Stimulated activated CD8-positive, alpha-beta memory T cell treated with anti-CD3 and anti-CD28 coated beads, Interleukin-15, amount 100 ng/mL, for 4 hours (primary cell): ENCODE measurements at places on chromosomes 7 and 10.

DNA sequence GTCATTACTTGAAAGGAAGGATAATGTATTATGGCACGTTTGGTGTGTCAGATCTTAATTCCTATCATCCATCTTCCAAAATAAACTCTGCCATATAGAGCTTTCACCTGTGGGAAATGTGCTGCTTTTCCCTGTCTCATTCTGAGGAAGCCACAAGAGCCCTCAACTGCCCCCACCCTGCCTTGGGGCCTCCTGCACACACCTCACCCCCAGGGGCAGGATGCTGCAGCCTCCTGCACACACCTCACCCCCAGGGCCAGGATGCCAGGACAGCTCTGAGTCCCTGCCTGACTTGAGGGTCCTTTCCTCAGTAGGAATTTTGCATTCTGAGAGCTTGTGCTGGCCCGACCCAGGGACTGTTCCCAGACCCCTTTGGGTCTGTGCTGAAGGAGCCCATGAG lies 67.1 kb downstream of the COL13A1 start:
- no peak for DNase-seq

GRCh38 chr10:79443338-79444198 lies 1.9 kb downstream of the ZCCHC24 start:
- DNase-seq = no peak

DNA sequence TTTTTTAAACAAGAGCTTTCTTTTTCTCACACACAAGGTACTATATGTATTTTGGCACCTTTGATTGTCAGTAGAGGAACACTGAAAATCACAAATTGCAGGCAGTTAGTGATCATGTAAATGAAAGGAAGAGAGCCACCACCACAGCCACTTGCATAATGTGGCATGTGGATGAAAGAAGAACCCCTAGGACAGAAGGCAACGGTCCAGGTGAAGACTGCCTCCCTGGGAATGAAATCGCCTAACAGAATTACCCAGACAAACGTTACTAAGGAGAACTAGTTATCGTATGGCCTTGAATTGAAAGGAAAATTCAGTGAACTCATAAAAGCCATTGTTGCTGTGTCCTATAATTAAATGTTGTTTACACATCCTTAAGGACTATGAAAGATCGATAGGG lies 41.2 kb upstream of the PTPRZ1 start:
- DNase-seq = no peak

- DNase-seq = no peak
Measured at GRCh38 chr10:69044546-69044945, 43.4 kb upstream of the SRGN start.

DNA sequence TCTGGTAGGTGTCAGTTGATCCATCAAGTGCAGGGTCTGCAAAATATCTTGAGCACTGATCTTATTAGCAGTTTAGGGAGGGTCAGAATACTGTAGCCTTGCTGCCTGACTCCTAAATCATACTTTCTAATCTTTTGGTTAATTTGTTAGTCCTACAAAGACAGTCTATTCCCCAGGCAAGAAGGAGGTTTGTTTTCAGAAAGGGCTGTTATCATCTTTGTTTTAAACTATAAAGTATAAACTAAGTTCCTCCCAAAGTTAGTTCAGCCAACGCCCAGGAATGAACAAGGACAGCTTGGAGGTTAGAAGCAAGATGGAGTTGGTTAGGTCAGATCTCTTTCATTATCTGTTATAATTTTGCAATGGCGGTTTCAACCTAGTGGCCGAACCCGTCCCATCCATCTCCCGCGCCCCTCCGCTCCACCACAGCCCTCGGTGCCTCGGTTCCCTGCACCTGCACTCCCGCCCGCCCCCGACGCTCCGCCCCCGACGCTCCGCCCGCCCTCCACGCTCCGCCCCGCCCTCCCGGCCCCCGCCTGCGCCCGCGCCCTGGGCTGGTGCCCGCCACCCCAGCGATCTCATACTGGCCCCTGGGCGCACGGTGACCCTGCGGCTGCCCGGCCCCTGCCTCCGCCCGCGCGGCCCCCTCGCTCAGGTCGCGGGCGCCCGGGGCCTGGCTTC lies at the start of gene ADCK2:
TSS of gene ADCK2 (plus strand) at position 564 of the 681 bp plus-strand sequence. CDS start 386 bp downstream, outside the sequence.
- peak; percentile 16 for DNase-seq

GRCh38 chr10:52213321-52213752 lies 100.7 kb upstream of the DKK1 start:
- no peak for DNase-seq

DNA sequence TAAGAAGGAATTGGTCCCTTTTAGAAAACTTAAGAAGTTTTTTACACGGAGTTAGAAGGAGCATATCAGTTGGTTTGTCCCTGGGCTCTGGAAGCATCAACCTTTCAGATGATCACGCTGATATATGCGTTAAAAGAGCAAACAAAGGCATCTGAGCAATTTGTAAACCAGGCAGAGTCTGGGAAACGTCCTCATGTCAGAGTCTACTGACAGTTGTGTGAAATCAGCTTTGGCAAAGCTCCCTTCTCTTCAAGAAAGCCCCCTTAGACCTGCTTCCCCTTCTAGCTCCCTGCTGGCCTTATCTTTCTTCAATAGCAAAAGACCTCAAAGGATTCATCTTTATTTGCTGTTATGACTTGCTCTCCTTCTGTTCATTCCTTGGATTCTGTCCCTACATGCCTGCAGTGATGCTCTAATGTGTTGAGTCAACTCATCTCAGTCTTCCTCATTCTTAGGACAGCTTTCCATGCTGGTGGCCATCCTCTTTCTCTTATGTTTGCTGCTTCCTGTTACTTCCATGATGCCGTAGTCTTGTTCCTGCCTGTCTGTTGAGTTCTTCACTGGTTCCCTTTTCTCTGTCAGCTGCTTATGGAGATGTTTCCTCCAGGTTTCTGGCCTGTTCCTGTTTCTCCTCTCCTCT lies 106.5 kb upstream of the BMPER start:
- no peak for DNase-seq

GRCh38 chr10:124741922-124742412 lies 2.2 kb downstream of the FAM53B start:
- no peak for DNase-seq

DNA sequence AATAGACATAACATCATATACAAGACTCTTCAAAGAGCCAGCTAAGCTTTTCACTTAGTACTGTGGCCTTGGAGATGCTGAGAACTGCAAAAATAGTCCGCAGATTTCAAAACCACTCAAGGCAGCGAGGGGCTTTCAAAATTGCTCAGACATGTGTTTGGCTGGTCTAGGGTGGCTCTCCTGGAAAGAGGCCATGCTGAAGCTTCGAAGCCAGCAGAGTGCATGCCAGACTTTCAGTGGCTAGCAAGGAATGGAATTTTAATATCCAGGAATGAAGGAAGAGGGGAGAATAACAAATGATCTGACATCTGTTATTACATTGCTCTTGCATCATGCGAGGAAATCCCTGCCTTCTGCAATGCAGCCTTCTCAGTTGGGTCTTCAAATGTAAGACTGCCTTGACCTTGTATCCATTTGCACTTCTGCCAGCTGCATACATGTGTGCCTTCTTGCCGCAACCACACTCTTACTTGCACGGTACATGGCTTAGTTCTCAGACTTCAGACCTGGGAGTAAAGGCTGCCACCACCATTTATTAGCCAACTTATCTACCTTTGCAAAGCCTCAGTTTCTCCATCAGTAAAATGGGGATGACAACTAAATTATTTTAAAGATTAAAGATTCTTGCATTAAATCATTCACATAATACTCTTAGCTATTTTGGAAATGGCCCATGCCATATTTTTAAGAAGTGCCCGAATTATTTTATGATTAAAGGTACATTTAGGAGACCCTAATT lies 55.9 kb downstream of the ITIH5 start:
- DNase-seq = no peak

GRCh38 chr10:11177926-11178471 lies 160.3 kb downstream of the CELF2 start:
- no peak for DNase-seq

DNA sequence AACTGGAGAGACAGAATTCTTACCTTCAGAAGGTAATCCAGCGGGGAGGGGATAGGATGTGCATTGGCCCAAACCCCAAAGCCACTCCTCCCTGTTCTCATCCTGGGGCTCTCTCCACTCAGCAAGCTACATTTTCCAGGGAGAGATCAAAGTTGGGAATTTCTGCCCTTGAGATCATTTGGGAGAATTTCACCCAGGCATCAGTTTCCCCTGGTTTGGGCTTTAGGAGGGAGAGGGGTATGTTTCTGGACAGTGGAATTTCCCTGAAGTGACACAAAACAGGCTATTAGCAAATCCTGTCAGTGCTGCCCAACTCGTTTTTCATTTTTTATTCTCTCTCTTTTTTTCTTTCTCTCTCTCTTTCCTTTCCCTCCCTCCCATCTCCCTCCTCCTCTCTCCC lies 35.7 kb downstream of the CYP17A1 start:
- no peak for DNase-seq
